ENCODE measurements at places on chromosomes 7 and 10.

- no peak for DNase-seq
Measured at GRCh38 chr10:10605551-10606081, 412.1 kb upstream of the CELF2 start.

DNA sequence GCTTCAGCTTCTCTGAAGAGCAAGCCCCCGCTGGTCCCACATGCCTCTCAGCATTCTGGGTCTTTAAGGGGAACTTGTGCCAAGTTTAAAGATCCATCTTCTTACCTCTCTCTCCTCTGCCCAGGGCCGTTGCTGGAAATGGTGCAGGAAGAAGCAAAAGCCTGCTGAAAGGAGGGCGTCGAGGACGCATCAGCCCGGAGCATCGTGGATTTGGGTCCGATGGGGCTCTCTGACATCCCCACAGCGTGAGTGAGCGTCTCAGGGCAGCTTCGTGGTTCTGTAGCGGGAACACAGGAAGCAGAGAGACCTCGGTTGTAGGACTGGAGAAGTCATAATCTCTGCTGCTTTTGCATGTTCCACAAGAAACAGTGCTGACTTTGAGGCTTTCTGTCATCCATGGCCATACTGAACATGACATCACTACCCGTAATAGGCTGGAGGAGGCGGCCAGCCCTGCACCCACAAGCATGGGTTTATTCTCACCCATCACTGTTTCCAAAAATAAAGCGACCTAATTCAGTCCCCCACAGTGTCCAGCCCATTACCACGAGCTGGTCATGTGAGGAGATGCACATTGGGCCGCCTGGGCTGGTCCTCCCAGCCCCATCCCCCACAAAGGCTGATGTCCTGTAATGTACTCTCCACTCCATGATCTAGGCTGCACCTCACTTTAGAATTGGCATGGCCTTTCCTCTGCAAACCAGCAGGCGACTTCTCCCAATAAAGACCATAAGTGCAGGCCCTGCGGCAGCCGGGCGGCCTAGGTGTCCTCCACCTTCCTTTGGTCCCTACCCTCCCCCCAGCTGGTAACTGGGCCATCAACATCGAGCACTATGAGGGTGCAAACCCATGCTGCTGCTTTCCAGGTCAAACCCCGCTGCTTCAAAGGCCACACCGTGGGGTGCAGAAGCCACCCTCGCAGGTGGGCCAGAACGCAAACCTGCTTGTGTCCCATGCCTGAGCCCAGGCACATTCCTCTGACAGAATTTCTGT lies 276.9 kb downstream of the TNS3 start:
- DNase-seq = no peak

DNA sequence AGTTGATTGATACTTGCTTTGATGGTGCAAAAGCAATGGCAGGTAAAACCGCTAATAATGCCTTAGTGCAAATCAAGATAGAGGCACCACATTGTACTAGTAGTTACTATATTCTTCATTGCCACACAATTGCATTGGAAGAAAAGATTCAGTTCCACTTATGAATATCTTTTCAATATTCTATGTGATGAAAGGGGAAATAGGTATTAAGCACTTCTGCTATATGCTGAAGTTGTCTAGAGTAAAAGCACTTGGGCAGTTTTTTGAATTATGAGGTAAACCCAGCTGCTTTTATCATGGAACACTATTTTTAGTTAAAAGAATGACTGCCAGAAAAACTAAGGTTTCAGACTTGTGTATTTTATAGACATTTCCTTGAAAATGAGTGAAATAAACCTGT lies 15.5 kb downstream of the ENTPD7 start:
- no peak for DNase-seq

GRCh38 chr7:7157887-7158271 lies 24.5 kb upstream of the C1GALT1 start:
- no peak for DNase-seq

GRCh38 chr7:95434557-95435421 lies at the start of gene PON2:
TSS of gene PON2 (minus strand) at chr7:95435028. CDS start at chr7:95434951, 77 bp downstream.
- peak; percentile 35 for DNase-seq

- no peak for DNase-seq
Measured at GRCh38 chr7:81833401-81833800, 63.6 kb upstream of the HGF start.

DNA sequence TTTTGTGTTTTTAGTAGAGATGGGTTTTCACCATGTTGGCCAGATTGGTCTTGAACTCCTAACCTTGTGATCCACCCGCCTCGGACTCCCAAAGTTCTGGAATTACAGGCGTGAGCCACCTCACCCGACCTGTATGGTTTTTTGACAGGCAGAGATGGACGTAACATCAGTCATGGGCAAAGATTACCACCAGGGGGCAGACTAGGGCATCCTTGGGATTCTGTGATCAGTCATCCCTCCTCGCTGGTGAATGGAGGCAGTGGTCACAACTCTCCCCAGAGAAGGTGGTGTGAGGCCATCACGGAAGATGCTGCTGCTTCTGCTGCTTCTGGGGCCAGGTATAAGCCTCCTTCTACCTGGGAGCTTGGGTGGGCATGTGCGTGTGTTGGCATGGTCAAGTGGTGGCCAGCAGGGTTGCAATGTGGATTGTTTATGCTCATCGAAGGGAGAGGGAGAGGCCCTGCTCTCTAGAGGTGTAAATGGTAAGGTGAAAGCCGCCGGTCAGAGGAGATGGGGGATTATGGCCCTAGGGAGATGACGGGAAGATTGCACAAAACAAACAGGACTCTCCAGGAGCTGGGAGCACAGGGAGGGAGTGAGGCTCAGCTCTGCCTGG lies 122.7 kb upstream of the PRSS1 start:
- DNase-seq = peak; percentile 48

DNA sequence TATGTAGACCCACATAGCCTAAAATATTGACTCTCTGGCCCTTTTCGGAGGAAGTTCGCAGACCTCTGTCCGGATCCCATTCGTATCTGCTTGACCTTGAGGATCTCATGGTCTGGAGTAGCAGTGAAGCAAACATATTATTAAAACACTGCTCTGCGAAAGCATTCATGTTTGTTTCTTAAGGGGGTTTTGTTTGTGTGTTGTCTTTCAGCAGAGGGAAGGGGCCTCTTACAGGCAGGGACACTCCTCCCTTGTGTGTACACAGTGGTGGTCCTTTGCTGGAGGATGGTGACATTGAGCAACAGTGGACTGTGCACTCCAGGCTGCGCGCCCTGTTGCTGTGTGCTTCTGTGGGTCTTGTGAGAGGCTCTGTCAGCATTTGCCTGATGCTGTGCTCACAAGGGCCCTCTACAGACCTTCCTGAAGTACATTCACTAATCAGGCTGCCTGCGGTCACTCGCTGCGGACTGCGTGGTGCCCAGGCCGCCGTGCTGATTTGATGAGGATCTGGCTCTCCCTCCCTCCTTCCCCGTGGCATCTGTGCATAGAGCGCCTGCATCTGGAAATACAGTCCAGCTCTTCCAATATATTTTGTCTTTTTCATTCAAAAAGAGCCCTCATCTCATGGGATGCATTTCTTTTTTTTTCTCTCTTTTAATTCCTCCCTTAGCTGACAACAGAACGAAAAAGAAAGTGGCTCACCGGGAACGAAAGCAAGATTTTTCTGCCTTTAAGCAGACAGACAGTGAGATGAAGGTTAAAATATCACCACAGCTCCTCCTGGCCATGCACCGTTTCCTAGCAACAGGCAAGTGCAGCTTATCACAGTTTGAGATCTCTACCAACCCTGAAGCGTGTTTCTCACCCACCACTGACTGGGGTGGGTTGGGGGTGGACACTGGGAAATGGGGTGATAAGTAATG lies 135.8 kb downstream of the CNNM2 start:
- peak; percentile 75 for DNase-seq

DNA sequence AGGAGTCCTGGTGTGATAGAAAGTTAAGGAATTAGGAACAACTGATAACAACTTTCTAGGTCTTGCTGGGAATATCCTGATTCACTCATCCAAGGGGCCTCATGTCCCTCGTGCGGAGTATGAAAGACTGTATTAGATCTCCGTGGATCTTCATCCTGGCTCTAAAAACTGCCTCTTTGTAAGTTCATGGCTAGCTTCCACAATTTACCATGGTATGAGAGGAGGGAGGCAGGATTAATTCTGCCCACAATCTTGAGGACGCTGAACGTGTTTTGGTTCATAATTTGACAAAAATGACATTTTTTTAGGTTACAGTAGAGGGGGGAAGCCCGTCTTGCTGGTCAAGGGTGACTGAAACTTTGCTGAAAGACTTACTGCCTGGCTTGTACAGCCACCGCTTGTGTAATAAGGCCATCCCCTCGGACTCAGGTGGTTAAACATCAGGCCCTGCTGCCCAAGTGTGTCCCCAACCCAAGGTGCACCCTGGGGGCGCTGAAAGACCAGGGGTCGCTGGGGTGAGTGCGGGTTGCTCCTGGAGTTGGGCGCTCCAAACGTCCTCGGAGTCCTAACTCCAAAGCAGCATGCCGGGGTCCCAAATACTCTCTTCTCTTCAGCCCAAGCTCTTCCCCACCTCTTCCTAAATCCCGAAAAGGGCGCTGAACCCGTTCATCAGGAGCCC lies 733 bp downstream of the HIBADH start:
- DNase-seq = no peak

DNA sequence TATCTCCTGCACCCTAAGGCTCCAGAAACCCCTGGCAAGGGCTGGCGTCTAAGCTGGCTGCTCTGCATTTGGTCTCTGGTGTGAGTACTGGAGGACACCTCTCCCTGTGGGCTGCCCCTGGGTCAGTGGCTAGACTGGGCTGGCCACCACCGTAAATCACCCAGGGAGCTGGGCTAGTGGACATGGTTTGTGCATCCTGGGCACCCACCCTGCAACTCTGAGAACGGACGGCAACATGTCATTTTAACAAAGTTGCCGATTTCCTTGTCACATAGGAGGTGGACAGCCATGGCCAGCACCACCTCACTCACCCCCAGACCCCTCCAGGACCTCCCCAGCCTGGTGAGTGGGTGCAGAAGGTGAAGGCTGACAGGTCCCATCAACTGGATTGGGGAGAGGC lies 26.8 kb upstream of the PCBD1 start:
- no peak for DNase-seq

DNA sequence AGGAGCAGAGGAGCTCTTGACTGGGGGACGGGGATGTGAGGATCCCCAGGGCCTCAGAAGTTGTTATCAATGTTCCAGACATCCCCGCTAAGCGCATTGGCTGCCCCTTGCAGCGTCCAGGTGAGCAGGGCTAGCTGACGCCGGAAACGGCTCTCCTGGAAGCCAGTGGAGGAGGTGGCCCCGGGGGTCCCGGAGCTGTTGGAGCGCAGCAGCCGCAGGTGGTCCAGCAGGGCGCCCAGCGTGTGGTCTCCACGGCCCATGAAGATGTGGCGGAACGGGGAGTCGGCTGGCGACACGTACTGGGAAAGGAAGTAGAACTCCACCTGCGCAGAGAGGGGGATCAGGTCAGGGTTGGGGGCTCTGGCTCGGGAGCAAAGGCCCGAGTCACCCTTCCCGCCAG lies 8.5 kb downstream of the MOSPD3 start:
- no peak for DNase-seq

GRCh38 chr7:111605246-111605645 lies 43.0 kb upstream of the IMMP2L start:
- DNase-seq = no peak

DNA sequence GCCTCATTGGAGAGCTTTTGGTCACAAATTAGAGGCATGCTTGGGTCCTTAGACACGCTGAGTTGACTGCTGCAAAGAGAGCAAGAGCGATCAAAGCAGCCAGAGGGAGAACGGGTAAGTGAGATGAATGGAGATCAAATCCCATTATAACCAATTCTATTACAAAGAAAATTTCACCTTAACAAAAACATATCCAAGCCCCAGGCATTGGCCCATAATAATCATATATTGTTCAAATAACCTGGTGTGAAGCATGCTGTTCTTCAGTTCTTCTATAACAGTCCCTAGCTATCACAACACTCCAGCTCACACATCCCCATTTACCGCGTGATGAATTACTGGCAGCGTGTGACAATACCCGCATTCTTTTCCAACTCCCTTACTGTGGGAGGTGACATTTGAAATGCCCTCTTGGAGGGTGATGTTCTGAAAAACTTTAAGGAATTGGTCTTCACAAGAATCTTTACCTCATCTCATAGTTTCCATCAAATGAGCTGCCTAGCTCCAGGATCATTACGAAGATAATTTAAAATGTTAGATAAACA lies 156.1 kb upstream of the PLXNA4 start:
- no peak for DNase-seq

GRCh38 chr7:1236132-1236661 lies 3.5 kb downstream of the UNCX start:
- no peak for DNase-seq

DNA sequence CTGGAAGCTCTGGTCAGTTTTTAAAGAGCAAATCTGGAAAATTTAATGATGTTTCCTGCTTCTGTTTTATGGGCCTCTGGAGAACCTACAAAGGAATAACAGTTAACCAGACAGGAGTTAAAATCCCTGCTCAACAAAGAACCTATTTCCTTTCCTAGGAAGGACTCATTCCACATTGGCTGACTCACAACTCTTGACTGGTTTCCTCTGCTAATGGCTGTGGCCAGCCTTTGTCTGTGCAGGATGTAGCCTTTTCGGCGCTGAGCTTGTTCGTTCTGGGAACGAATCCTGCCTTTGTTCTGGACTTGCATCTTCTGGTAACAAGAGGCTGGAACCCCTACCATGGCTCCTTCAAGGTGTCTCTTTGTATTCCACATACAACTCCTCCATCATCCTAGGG lies 112.8 kb upstream of the PDCD4 start:
- DNase-seq = no peak

GRCh38 chr7:122423591-122423990 lies 119.0 kb upstream of the FEZF1 start:
- DNase-seq = no peak

GRCh38 chr10:110398419-110399105 lies 93.8 kb upstream of the SMNDC1 start:
- no peak for DNase-seq

DNA sequence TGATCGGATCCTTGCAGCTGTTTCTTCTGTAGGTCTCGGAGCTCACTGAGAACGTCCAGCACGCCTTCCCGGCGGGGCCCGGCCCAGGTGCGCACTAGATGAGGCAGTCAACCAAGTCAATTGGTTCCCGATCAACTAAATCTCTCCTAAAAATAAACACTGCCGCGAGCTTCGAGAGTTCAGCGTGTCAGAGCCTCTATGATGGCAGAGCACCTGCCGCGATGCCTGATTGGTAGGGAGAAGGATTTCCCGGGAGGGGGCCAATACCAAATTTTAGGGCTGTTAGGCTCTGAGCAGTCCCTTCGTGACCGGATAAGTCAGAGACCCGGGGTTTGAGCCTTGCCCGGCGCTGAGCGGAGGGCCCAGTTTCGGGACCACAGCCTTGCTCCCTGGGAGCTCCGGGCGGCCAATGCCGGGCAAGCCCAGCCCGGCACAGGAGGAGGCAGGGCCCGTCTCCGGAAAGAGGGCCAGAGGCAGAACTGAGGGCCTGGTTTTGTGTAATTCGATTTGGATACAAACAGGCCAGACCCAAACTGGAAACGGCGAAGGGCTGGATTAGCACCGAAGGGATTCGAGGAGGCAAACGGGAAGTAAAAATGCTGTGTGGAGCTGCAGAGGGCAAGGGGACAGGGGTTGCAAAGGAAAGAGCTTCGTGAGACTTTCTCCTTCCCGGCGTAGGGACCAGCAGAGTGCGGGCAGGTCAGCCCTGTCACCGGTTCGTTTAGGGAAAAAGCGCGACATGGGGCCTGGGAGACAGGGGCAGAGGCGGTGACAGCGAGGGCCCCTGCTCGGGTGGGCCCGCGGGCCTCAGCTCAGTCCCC lies 569 bp downstream of the SLC26A5 start:
- no peak for DNase-seq

GRCh38 chr10:67612577-67613537 lies 83.1 kb downstream of the CTNNA3 start:
- DNase-seq = peak; percentile 22

Data from naive thymus-derived CD8-positive, alpha-beta T cell (primary cell).